ENCODE measurements at places on chromosomes 16 and 17.

- no peak for DNase-seq
These were observed 1.1 kb upstream of the CYLD start for GRCh38 chr16:50740736-50741135.

DNA sequence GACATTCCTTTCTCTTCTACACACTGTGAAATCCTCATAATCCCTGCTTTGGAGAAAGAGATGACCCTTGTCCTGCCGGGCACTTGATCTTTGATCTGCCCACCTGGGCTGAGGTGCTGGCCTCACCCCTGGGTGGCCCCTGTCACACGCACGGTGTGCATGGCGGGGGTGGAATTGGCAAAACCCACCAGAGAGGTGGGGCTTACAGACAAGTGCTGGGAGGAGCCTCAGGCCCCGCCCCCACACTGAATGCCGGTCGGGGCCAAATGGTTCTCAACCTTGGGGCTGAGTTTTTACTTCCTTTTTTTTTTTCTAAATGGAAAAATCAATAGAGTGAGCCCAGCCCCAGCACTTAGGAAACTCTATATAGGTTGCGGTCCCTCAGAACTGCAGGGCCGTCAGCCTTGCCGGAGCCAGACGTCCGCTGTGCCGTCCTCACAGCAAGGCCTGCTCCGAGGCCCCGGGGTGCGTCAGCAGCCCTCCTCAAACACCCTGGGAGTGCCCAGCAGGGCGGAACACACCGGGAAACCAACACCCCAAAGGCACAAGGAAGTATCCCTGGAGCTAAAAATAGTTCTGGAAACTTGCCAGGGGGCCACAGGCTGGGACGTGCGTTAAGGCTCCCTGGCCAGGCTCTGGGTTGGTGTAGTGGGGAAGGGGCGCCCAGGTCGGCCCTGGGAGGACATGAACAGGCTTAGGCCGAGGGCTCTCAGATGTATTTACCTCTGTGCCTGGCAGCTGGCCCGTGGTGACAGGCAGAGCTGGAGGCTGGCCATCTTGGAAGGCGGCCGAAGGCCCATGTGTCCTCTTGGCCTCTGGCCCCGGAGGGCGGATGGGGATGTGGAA is 11.0 kb downstream of the GPRC5C start:
- DNase-seq = no peak

DNA sequence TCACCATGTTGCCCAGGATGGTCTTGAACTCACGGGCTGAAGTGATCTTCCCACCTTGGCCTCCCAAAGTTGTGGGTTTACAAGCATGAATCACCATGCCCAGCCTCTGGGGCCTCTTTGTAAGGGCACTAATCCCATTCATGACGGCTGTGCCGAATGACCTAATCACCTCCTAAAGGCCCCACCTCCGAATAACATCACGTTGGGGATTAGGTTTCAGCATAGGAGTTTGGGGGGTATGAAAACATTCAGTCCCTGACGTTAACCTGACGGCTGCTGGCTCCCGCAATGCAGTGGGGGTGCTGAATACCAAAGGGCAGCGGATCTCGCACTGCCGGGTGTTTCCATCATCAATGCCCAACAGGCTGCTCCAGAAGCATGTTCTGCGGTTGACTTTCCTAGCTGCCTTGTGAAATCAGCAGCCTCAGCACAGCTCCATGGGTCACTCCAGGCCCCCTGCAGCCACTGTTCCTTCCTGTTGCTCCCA is 120.8 kb upstream of the SEC14L1 start:
- no peak for DNase-seq

DNA sequence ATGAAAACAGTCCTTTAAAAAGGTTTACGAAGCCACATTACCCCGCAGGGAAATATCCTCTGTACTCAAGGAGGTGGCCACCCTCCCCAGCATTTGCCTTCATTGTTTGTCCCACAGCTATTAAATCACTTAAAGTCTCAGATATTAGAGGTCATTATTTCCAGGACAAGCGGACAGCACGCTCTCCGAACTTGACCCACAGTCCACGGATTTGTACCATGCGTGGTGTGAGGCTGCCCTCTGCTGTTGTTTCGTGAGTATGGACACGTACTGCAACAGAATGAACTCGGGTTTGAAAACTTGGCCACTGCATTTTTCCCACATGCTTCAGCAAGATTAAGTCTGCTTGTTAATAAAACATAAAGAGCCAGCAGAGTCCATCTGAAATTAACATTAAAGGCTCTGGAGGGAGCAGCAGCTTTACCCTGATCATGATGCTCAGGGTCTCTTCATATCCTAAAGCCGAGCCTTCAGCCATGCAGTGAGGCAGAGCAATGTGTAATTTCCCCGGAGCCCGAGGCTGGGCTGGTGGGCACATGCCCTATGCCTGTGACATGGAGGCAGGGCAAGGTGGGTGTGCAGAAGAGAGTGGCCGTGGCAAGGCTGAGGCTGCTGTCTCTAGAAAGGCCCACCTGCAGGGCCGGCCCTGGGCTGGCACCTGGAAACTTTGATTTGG is 19.7 kb downstream of the MEAK7 start:
- no peak for DNase-seq

- DNase-seq = no peak
These were observed 180.5 kb upstream of the TOX3 start for GRCh38 chr16:52727441-52727840.

DNA sequence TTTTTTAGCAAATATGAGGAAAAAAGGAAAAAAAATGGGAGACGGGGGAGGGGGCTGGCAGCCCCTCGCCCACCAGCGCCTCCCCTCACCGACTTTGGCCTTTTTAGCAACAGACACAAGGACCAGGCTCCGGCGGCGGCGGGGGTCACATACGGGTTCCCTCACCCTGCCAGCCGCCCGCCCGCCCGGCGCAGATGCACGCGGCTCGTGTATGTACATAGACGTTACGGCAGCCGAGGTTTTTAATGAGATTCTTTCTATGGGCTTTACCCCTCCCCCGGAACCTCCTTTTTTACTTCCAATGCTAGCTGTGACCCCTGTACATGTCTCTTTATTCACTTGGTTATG is 1.2 kb upstream of the TMEM88 start:
- no peak for DNase-seq

GRCh38 chr16:23324727-23325126 is 22.6 kb downstream of the SCNN1B start:
- no peak for DNase-seq

DNA sequence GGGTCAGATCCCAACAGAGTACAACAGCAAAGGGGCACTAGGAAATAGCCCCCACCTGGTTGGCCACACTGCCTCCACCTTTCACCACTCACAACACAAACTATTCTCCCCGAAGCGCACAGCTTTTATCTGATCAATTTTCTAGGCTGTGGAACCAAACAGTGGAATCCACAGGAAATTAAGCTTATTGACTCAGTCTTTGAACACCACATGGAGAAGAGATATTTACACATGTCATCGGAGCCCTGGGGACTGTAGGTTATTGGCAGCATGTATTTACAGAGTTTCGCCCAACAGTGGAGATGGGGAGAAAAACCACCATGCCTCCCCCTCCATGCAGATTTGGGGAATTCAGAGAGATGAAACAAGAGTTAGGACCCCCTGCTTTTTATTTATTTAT is 154.8 kb downstream of the XYLT1 start:
- no peak for DNase-seq

- no peak for DNase-seq
These were observed 158.1 kb upstream of the CIBAR2 start for GRCh38 chr16:85270374-85270773.

GRCh38 chr17:28306954-28307401 is 12.0 kb upstream of the TMEM97 start:
- no peak for DNase-seq

DNA sequence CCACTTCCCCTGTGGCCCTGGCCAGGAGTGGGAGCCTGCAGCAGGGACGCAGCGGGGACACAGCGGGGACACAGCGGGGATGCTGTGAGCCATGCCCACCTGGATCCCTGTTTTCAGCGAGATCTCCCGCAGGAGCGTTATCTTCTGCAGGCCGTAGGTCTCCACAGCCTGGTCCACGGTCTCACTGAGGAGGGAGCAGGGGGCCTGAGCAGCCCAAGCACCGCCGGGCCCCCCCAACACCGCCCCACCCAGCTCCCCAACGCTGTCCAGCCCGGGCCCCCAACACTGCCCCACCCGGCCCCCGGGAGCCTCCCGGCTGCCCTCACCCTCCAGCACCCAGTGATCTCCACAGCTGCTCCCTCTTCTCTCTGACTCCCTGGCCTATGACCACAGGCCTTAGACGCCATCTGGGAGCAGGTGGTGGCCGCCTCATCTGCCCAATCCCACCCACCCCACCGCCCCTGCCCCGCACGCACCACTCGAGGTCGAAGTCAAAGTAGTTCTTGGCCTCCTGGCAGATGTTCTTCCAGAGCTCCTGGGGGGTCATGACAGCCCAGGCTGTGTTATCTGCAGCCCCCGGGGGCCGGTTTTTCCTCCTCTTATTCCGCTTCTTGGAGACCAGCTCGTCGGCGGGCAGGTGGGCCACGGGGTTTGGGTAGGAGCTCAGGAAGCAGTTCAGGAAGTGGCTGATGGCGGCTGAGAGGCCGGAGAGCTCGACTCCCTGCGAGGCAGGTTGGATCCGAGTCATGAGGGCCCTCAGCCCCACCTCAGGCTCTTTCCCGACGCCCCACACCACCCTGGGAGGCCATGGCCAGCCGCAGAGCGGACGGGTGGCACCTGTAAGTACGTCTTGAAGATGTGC is 17.0 kb downstream of the CLUH start:
- no peak for DNase-seq

DNA sequence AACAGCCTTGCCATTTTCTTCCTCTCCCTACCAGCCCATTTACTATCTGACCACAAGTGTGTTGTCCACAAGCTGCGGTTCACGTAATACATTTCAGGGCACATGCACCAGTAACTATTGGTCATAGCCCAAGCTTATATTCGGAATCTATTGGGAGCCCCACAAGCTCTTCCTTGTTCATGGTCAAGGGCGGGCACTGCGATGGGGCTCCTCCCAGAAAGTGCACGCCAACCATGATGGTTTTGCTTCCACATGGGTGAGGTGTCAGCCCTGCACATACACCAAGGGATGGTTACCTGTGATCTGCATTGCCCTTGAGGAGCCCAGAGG is 12.1 kb downstream of the THRA start:
- DNase-seq = no peak

GRCh38 chr17:78535273-78536197 is 41.7 kb downstream of the DNAH17 start:
- no peak for DNase-seq

DNA sequence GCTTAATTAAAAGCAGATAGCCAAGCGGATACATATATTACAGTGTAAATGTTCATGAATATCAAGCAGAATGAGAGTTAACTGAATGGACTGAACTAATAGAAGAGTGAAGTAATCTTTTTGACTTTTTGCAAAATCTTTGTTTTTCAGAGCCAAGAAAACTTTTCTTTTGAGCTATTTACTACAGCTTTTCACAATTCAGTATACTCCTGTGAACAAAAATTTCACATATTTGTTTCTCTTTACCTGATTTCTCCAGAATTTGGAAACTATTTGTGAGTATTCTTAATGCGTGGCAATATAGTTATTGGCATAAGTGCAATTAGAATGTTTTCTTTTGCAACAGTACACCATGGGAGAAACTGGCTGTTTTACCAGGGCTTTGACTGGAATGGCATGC is 9.1 kb upstream of the DUXB start:
- no peak for DNase-seq

- DNase-seq = no peak
These were observed 10.4 kb downstream of the NHERF1 start for GRCh38 chr17:74758848-74759168.

- no peak for DNase-seq
These were observed 103.9 kb upstream of the CHMP6 start for GRCh38 chr17:80887639-80888175.

DNA sequence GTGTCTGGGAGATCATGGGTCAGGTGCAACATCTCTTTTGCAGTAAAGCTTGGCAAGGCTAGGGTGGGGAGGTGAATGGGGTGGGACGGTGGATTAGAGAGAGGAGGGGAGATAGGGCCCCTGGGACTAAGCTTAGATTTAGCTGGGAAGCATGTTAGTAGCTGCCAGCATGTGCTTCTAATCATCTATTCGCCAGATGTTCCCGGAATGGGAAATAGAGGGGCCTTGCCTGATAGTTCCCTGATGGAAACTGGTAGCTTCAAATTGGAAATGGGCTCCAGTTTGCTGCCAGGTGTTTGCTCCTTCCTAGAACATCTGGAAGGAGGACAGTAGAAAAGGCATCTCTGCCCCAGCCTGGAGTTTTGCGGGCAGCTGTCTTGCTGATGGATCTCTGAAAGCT is 176.1 kb downstream of the CCDC182 start:
- no peak for DNase-seq

- DNase-seq = peak; percentile 8
These were observed 58.4 kb downstream of the TOM1L2 start for GRCh38 chr17:17913695-17914332.

- no peak for DNase-seq
These were observed 23.4 kb downstream of the C1QTNF1 start for GRCh38 chr17:79047291-79047920.

GRCh38 chr17:14301279-14302090 is 604 bp downstream of the HS3ST3B1 start:
- no peak for DNase-seq

DNA sequence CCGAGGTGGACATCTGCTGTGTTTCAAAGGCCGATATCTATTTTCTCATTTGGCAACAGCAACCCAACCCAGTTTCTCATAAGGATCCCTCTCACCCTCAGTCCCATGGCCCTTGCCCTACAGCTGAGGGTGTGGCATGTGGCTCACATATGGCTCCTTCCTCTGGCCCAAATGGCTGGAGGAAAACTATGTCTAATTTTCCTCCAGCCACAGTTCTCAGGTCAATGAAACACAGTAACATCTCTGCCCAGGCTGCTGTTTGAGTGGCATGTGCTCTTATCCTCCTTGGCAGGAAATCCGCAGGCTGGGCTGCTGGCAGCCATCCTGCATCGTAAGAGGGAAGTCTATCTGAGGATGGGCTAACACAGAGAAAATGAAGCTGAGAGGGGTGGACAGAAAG is 24.1 kb downstream of the SERPINF1 start:
- DNase-seq = no peak

DNA sequence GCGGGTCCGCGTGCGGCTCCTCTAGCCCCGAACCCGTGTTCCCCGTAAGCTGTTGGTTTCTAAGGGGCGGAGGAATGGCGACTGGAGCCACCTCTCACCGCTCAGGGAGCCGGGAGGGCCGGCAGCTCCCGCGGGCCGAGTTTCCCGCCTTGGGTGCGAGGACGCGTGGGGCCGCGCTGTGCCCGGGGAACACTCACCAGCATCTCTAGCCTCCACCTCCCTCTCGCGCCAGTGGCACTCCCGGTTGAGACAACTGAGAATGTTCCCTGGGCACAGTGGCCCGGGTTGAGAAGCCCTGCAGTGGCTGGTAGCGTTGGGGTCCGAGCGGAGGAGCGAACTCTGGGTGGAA is 560 bp downstream of the TELO2 start:
- no peak for DNase-seq

DNA sequence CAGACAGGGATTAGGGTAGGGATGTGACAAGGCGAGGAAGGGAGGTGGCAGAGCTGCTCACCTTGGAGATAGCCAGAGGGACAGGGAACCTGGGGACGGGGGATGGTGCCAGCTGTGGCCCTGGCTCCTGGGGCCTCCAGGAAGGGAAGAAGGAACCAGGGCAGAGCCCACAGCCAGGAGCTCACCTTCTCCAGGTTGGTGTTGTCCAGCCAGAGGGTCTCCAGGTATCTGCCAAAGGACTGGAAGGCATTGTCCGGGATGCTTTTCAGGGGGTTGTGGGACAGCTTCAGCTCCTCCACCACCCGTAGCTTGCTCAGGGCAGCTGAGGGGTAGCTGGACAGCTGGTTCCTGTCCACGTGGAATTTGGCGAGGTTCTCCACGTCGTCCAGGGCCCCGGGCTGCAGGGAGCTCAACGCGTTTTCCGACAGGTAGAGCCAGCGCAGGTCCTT is 801 bp downstream of the CHAD start:
- no peak for DNase-seq

GRCh38 chr16:16021020-16021419 is 71.6 kb downstream of the ABCC1 start:
- DNase-seq = no peak
